Cortex of kidney (tissue), 1 donor: ENCODE measurements at places on chromosomes 6 and 20.

GRCh38 chr6:87001494-87001893, 64.2 kb downstream of the HTR1E start:
- DNase-seq, result no peak

GRCh38 chr6:124888581-124889371, 73.5 kb upstream of the RNF217 start:
- DNase-seq, result no peak

GRCh38 chr6:30915591-30915946, 1.5 kb downstream of the VARS2 start:
- DNase-seq, result no peak

DNA sequence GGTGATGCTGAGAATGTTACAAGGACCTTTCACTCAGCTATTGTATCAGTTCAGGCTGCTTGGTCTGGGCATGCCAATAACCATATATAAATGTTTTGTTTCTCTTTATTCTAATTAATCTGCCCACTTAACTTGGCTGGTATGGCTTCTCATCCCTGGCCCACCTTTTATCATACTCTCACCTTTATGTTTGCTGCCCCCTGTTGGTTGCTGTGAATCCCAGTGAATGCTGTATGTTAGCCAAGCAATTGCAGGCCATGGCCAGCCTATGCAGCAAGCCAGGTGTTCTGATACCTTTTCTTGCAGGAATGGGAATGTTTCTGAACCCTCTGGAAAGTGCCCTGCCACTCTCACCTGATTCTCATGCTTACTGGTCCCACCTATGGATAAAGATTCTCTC, 54.6 kb downstream of the PCSK2 start:
- no peak for DNase-seq

- no peak for DNase-seq
Measured at GRCh38 chr20:36060676-36061075, 92.3 kb downstream of the CNBD2 start.

- DNase-seq, result no peak
Measured at GRCh38 chr6:26304797-26305640, 60.0 kb upstream of the BTN3A2 start.

GRCh38 chr6:56727097-56727850, 84.6 kb upstream of the DST start:
- DNase-seq, result no peak

- DNase-seq, result no peak
Measured at GRCh38 chr6:52335576-52335975, 26.4 kb upstream of the PAQR8 start.

- no peak for DNase-seq
Measured at GRCh38 chr6:166477647-166478365, 95.1 kb upstream of the MPC1 start.

DNA sequence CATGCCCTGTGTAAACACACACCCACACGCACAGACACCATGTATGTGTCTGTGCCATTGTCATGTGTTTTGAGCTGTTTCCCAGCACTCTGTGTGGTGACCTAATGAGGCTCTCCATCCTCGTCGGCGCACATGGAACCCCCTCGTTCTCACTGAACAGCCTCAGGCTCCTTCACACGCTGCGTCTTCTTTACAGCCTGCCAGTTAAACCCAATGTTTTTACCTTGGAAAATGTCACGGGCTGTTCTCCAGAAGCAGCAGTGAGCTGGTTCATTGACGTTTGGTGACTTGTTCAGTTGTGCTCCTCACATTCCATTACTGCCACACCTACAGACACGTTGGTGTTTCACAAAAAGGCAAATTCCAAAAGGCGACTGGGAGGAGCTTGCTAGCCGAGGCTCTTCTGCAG, 201.0 kb upstream of the FOXQ1 start:
- no peak for DNase-seq

GRCh38 chr6:106315765-106316374, 9.7 kb downstream of the ATG5 start:
- DNase-seq, result no peak

GRCh38 chr20:40637176-40637575, 51.9 kb downstream of the MAFB start:
- no peak for DNase-seq

DNA sequence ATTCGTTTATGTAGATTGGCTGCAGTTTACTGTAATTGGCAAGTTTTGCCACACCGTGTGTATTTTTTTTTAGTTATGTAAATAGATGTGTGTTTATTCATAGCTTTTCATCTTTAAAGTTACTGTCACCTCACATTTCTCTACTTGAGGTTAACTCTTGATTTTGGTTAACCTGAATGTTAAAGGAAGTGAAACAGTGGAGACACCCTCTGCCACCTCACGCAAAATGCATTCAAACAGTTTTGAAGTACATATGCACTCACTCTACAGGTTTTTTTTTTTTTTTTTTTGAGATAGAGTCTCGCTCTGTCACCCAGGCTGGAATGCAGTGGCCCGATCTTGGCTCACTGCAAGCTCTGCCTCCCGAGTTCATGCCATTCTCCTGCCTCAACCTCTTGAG, 17.7 kb downstream of the OR2A4 start:
- no peak for DNase-seq

DNA sequence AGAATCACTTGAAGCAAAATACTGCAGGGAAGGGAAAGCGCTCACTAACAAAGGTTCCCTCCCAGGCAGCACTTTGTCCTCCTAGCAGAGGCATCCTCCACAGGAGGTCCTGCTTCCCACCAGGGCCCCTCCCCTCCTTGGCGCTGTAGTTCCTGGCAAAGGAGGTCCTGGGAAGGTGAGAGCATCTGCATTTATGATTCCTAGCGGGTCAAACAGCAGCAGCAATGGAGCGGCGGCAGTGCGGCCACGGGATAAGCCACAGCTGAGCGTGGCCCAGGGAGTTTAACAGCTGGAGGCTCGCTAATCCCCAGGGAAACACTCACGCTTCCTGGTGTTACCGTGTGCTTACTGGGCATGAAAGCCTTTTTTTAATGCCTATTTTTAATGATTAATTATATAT, 185.8 kb downstream of the TTLL2 start:
- no peak for DNase-seq

- no peak for DNase-seq
Measured at GRCh38 chr6:149234051-149234962, 83.2 kb upstream of the TAB2 start.

- DNase-seq, result no peak
Measured at GRCh38 chr6:119276211-119276610, 73.3 kb downstream of the MAN1A1 start.

- no peak for DNase-seq
Measured at GRCh38 chr6:1726341-1726768, 116.6 kb downstream of the FOXC1 start.

- DNase-seq, result no peak
Measured at GRCh38 chr6:13614126-13614925, 809 bp upstream of the NOL7 start.

DNA sequence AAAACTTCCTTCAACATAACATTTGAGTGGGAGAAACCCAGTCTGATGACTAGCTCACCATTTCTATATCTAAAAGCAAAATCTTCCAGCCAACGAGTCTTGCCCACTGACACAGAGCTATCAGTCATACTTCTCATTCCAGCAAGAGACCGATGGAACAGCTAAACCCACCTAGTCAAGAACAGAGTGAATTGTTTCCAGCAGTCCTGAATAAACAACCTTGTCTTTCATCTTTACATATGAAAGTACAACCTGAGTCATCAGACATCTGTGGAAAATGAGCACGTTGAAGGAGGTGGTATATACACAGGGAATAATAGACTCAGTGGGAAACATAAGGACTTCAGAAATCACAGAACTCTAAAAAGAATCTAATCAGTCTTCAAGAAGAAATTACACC, 23.8 kb downstream of the NRSN1 start:
- DNase-seq, result no peak

DNA sequence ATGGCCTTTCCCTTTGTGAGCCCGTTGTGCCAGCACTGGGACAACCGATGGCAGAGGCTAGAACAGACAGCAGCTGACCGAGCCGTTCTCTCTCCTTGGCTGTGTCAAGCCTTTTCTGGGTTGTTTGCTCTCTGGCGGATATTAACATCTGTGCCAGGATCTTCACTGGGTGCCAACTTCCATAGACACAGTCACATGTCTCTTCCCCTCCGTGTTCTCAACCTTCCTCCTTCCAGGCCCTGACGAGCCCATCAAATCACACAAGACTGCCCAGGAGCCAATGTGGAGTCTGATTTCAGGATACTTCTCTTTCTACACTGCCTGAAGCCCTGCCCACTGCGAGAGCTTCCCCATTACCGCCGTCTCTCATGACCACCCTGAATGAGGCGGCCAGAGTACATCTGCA, 111.0 kb upstream of the RALGAPA2 start:
- DNase-seq, result no peak

- DNase-seq, result no peak
Measured at GRCh38 chr6:163325390-163325784, 89.1 kb upstream of the QKI start.

DNA sequence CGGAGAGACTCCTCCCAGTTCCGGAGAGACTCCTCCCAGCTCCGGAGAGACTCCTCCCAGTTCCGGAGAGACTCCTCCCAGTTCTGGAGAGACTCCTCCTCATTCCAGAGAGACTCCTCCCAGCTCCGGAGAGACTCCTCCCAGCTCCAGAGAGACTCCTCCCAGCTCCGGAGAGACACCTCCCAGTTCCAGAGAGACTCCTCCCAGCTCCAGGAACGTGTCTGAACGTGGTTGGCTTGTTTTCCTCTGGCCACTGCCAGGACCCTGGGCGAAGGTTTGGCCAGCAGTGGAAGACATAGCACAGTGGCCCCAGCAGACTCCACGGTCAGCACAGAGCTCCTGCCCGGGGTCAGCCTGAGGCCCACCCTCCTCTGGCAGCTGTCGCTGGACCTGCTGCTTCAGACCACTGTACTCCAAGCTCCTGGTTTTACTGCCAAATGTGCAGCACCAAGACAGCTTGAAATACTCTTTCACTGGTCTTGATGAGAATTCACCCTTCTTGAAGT, 122.3 kb upstream of the AFDN start:
- DNase-seq, result no peak

DNA sequence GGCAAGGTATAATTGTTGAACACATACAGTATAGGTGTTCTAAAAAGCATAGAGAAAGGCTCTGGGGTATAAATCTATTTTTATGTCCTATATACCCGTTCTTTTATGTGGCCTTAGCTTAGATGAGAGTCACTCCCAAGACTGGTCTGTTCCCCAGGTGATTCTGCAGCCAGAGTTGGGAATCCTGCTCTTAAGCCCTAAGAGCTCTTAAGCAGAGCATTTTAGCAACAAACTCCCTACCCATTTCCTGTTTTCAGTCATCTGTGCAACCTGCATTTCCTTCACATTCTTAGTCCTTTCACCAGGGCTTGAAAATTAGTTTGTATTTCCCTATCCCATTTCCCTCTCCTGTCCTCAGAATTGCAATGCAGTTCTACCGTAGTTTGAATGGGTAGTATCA, 166.1 kb downstream of the HS3ST5 start:
- DNase-seq, result no peak

- DNase-seq, result no peak
Measured at GRCh38 chr6:23200946-23201345, 631.6 kb downstream of the HDGFL1 start.

DNA sequence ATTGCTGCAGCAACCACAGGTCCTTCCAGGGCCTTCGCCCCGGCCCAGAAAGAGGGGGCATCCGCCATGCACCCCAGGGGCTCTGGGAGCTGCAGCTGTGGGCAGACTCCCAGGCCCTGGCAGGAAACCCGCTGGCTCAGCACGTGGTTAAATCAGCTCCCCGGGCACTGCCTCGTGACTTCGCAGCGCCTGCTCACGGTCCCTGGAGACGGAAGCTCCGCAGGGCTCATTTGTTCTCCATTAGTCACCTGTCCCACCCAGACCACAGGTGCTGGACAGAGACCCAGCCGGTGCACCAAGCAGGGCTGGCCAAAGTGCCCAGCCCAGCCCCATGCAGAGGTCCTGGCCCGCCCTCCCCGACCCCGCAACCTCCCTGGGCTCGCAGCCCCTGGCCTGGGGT, 14.7 kb downstream of the KCNQ2 start:
- no peak for DNase-seq

- DNase-seq, result no peak
Measured at GRCh38 chr6:6674872-6675271, 86.4 kb downstream of the LY86 start.

- DNase-seq, result no peak
Measured at GRCh38 chr20:2834401-2835110, 5.9 kb downstream of the PCED1A start.

GRCh38 chr6:43826730-43827129, 56.7 kb downstream of the VEGFA start:
- no peak for DNase-seq

- no peak for DNase-seq
Measured at GRCh38 chr6:157962601-157963302, 18.9 kb upstream of the SYNJ2 start.

GRCh38 chr6:170206851-170207431, 83.9 kb downstream of the DLL1 start:
- no peak for DNase-seq

DNA sequence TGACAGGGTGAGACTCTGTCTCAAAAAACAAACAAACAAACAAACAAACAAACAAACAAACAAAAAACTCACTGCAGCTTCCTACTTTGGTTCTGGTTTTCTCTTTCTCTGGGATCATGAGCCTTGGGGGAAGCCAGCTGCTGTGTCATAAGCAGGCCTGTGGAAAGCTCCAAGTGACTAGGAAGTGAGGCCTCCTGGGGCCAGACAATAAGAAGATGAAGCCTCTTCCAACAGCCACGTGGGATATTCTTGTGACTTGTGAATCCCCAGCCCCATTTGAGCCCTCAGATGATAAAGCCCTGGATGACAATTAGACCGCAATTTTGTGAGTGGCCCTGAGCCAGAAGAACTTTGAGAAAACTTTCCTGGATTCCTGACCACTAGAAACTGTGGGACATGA, 11.4 kb downstream of the HLA-A start:
- no peak for DNase-seq

DNA sequence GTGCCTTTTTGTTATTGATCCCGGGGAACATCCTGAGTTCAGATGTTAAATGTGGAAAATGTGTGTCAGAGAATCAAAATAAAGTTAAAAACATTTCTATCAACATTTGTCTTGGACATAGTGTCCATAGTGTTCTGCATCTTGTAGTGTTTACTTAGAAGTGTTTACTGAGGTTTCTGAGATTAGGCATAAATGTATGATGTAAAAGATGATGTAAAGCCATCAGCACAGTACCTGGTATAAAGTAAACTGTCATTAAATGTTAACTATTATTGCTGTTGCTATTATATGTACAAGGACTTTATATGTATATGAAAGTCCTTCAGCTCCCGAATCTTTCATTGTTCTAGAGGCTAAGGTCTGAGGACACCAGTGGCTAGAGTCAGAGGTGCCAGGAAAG, 28.2 kb upstream of the VEGFA start:
- DNase-seq, result no peak
